ENCODE measurements at places on chromosomes 1 and 21.

DNA sequence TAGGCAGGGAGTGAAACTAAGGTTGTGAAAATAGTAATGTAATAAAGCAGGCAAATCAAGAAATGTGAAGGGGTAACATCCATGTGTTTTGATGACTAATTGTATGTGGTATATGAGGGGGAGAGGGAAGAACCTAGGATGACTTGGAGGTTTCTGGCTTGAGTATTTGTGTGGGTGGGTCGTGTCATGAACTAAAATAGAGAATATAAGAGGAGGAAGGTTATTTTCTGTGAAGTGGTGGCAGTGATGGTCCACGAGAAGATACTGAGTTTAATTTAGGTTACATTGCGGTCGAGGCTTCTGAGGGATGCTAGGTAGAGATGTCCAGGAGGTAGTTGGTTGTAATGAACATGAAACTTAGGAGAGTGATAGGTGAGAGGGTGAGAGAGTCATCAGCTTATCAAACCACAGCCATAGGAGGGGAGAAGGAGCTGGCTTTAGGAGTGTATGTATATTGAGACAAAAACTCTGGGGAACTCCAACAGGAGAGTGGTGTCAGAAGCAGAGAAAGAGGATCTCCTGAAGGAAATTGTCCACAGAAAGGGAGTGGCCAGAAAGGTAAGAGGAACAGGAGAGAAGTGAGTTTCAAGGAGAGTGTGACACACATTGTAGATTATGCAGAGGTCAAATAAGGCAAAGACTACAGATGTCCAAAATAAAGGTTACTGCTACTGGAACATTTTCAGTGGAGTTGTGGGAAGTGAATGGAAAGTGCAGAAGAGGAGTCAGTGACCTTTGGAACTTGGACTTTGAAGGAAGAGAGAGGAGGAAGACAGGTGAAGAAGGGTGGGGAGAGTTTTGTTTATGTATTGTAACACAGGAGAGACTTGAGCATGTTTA, 89.0 kb upstream of the MACF1 start:
- no peak for DNase-seq

DNA sequence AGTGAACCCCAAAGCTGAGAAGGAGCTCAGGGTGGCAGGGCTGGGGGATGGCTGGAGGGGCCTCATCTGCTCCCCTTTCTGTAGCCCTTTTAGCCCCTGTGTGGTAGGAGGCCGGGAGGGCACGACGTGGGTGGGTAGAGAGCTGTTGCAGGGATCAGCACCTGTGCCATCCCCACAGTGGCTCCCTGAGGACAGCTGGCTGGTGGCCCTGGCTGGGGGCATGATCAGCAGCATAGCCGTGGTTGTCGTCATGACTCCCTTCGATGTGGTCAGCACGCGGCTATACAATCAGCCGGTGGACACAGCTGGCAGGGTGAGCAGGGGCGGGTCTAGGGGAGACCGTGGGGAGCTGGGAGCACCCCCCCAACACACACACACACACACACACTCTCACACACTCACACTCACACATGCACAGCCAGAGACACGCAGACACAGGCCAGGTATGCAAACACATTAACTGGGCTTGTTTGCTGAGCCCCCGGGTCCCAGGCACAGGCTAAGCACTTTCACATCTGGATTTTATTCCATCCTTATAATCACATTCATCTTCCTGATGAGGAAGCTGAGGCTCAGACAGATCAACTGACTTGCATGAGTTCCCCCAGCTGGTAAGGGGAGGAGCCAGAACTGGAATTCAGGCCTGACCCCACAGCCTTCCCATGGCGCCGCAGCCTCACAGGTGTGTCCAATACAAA, 2.5 kb downstream of the SLC25A34 start:
- DNase-seq: no peak

DNA sequence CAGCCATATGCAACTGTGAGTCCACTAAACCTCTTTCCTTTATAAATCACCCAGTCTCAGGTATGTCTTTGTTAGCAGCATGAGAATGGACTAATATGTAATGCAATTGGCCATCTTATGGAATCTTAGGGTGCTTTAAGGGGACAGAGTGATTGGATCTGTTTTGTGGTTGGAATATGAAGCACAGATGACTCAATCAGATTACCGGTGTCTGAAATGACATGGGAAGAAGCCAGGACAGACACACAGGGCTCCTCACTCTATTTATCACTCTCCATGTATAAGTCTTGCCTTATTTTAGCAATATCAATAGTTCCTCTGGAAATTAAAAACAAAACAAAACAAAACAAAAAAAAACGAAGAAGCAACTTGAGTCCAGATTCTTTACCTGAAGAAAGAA, 12.9 kb downstream of the KCNJ6 start:
- no peak for DNase-seq

DNA sequence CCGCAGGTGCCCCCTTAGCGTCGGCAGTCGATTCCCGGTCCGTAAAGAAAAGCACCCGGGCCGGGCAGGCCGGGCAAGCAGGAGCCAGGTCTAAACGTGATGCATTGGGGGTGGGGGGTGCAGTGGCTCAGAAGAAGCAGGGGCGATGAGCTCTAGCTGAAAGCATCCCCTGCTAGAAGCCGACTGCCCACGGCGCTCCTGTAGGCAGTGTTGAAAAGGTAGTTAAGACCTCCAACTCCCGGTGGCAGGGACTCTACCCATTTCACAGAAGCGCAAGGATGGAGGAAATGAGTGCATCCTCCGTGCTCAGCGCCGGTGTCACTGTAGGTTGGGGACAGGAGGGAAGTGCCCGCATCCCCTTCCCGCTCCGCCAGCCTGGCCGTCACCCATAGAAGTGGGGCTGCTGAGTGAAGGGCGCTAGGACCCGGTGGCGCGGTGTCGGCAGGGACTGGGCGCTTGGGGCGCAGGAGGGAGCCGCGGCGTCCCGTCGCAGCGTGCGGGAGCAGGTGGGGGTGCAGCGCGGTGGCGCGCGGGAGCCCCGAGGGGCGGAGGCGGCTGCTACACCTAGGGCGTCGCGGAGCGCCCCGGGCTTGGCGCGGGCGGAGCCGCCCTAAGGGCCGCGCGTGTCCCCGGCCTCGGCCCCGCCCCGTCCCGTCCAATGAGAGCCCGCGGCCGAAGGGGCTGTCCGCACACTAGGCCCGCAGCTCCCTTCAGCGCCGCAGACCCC, at the start of gene WNT2B:
WNT2B (plus strand) TSS at position 688 of the 727 bp plus-strand sequence. CDS start 298 bp downstream, outside the sequence.
- peak; percentile 35 for DNase-seq

- no peak for DNase-seq
Observed at GRCh38 chr1:24374891-24375786, 38.4 kb downstream of the STPG1 start.

Measured in stimulated activated CD4-positive, alpha-beta T cell treated with anti-CD3 and anti-CD28 coated beads, Interleukin-12 subunit alpha, Interleukin-12 subunit beta, amount 100 ng/mL, for 24 hours (primary cell).